ENCODE measurements at places on chromosomes 5 and 9.

DNA sequence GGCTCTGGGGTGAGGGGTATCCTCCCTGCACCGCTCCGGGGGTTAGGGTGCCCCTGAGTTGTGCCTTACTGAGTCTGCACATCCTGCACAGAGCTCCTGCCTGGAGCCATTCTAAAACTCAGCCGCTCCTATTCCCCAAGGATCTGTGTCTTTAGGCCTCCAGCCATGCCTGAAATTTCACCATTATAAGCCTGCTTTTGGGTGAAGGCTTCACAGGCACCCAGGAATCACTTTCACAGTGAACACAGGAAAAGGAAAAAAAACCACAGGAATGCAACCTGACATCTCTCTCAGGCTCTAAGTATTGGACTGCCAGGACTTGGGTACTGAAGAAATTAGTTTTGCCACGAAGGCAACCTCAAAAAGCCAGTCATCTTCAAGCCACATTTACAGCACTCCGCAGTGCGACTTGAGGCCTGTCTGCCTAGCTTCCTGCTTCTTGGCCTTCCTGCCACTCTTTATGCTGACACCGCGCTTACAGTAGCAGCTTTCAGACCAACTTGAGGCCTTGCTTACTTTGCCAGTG is 30.9 kb downstream of the GALNT10 start:
- peak; percentile 78 for DNase-seq

- DNase-seq: no peak
Observed at GRCh38 chr5:13591621-13592020, 352.9 kb downstream of the DNAH5 start.

DNA sequence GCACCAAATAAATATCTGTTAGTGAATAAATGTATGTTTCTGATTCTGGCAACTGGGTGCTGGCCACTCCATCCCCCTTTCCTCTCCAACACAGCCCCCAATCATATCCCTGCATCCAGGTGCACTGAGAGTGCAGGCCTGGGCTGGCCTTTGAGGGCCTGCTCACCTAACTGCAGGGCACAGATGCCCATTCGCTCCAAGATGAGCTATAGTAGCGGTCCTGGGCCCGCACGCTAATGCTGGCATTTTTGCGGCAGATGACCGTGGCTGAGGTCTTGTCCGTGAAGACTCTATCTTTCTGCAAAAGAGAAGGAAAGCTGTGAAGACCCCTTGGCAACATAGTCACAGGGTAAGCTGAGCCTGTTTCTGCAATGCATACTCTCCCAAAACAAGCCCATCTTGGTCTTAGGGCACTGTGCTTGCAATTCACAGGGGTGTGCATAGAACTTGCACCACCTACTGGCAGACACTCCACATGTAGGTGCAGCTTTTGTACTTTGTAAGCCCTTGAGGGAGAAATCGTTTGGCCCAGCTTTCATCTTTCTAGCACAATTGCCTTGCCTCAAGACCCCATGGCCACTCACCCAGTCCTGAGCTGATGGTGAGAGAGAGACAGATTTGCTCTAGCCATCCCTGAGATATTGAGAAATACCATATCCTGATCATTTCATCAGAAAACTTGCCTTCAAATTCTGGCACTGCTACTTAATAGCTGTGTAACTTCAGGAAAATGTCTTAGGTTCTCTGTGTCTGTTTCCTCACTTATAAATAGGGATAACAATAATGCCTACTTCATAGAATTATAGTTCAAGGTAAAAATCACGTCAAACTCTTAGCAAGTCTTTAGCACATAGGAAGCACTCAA is 13.5 kb downstream of the IL12B start:
- peak; percentile 31 for DNase-seq

- DNase-seq: no peak
Observed at GRCh38 chr5:98905857-98906688, 22.7 kb downstream of the CHD1 start.

DNA sequence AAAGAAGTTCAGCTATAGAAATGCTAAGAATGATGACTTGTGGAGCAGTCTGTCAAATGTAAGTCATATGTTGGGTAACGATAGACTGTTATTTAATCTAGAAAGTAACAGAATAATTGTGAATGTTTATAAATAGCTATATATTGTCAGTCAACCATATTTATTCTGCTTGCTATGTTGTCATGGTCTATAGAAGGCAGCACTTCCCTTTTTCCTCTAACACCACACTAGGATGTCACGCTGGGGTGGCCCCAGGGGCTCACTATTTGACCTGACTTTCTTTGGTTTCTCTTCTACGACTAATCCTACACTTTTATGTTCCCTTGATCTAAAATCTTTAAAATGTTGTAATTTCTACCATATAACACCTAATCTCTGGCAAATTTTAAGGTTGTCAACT is 20.5 kb downstream of the ERAP2 start:
- DNase-seq: no peak

DNA sequence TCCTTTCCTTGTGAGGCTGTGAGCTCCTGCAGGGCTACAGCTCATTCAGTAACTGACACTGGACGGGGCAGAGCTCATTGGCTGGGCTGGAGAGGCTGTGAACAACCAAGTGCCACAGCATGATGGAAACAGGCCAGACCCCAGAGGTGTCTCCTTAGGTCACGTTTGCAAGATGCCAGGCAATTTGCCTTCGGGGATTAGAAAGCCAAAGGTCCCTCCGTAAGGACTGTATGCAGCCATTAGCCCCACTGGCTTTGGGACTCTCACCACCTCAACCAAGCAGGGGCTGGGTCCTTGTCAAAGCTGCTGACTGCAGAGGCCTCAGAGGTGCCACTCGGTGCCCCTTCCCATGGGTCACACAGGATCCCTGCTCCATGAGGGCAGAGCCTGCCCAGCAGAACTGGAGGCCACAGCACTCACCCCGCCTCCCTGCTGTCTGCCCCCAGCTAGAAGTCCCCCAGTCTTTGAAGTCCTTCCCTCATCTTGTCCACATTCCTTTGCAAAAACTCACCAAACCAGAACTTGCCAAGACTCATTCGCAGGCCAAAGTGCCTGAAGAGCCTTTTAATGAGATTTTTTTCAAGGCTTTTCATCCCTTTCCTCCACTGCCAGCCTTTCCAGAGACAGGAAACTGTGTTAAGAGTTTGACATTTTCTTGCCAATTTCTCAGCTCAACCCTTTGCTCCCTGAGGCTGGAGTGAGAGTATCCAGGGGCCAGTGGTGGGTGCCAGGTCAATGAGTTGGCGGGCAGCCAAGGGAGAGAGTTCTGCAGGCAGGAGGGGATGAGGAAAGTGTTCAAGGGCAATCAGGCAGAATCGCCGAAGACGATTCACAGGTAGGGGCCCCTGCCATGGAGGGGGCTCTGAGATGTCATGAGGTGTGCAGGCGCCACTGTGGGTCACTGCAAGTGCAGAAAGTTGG is 39.7 kb upstream of the SLC25A51 start:
- no peak for DNase-seq

DNA sequence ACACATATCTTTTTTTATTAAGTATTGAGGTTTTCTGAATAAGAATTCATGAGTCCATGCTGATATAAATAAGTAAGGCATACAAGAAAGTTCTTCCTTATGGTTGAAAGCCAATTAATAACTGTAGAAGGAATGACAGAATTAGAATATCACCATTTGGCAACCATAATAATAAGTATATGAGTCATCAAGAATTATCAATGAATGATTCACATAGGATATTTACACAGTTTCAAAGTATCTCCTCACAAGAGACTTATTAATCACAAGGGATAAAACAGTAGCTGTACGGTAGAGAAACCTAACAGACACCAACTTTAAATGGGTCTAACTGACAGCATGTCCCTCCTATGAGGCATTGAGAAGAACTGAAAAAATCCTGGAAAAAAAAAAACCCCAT is 161.6 kb downstream of the NR3C1 start:
- DNase-seq: no peak

GRCh38 chr9:105978336-105978735 is 284.0 kb downstream of the TMEM38B start:
- no peak for DNase-seq

GRCh38 chr9:95991326-95991725 is 115.8 kb downstream of the ERCC6L2 start:
- no peak for DNase-seq

DNA sequence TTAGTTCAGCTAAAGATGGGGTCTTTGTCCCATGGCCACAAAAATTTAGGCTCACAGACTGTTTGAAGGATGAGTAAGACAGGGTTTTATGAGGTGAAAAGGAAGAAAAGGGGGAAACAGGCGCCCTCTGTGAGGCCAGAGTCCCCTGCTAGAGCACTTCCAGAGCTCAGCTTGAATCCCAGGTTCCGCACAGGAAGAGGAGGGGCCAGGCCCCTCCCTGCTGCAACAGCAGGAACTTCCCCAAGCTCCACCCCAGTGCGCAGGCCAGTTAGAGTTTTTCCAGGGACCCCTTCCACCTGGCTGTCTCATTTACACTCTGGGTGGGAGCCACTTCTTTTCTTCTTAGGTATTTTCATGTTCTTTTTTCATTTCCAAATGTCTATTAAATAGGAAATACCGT is 480.8 kb downstream of the PSAT1 start:
- no peak for DNase-seq

GRCh38 chr5:30592833-30593232 is 600.7 kb upstream of the CDH6 start:
- no peak for DNase-seq

DNA sequence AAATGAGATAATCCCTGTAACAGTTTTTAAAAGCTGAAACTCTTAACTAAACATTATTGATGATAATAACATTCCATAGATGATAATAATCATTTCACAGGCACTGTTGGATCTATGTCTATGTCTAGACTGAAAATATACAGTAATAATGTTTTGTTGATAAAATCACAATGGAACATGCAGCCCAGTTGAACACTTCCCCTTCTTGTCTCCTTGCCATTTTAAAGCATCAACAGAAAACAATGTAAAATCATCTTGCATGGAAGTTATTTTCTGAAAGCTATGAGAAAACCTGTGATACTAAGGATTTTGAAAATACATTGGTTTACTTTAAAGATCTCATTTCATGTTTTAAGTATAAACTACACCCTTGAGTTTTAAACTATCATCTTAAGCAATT is 1.9 kb downstream of the GAPT start:
- no peak for DNase-seq

DNA sequence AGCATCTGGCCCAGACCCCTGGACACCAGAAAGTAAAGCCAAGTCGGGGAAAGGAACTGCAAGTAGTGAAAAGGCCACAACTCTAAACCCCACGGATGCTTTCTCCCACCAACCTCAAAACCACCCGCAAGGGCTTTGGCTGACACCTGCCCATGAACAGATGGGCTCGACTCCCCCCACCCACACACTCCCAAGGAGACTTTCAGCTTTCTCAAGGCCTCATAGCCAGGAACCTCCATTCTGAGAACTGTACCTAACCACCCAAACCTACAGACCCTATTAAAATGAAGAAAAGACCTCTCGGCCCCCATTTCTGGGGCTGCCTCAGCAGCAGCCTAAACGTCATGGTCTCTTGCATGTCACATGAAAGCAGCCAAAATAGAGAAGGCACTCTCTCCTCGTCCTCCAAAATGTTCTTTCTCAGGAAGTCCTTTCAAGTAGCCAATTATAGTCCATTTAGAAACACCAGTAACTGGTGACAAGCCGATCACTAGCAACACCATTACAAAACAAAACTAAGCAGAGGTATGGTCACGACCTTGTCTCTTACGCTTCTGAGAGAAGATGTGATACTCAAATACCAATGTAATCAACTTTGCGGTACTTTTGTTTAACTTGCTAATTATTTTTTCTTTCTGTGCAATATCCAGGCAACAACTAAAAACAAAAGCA is 2.9 kb downstream of the B4GALT1 start:
- no peak for DNase-seq

DNA sequence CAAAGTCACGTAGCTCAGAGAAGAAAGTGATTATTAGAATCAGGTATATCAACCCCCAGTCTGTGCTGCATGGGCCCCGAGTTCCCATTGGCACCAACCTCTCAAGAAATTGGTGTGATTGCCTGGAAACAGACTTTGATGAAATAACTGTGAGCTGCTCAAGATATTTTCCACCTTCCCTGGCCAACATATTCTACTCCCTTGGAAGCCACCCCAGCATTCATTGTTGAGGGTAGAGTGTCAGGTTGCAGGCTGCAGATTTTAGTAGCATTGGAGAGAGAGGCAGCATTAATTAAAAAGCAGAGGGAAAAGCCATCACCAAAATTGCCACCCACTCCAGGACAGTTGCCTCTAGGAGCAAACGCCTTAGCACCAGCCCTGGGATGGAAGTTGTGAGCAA is 154.2 kb upstream of the TNPO1 start:
- DNase-seq: no peak

DNA sequence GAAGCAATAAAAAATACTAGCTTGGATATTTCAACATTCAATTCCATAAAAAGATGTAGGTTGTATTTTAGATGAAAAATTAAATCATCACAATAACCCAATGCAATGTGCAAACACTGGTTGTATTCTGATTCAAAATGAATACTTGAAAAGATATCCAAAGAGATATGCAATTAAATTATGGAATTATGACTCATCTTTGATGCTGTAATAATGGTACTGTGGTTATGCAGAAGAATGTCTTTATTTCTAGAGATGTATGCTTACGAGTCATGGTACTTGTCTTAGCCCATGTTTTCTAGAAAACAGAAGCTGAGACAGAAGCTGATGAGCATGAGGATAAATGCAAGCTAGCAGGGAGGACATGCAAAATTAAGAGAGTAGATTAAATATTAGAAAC is 1941.4 kb upstream of the NUDT12 start:
- DNase-seq: no peak

GRCh38 chr5:68161156-68161555 is 54.4 kb upstream of the PIK3R1 start:
- no peak for DNase-seq

- DNase-seq: no peak
Observed at GRCh38 chr9:101387871-101388506, 3.2 kb upstream of the BAAT start.

- DNase-seq: no peak
Observed at GRCh38 chr9:84301851-84302250, 38.7 kb downstream of the SLC28A3 start.

DNA sequence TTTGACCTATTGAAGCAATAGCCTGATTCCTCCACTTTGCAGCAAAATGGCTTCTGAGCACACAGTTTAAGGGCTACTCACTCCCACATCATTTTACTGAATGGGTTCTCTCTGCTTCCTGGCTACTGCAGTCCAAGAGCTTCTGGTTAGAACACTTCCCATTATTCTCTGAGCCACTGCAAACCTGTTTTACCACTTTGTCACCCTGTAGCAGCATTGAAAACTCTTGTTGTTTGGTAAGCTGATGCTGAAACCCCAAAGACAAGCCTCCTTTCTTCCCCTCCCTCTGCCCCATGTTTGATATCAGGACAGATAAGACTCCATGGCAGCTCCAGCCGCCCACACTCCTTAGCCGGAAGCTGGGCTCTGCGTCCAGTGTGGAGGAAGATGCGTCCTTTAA is 84.4 kb upstream of the RARS1 start:
- DNase-seq: no peak
